ENCODE measurements at places on chromosomes 1 and 21.
A peak's percentile ranks its signal among the peaks of the same experiment; 100 is the strongest.

GRCh38 chr1:84686223-84686622 is 4.0 kb downstream of the SSX2IP start:
- DNase-seq, result no peak

- no peak for DNase-seq
Observed at GRCh38 chr21:36887963-36888362, 78.5 kb downstream of the HLCS start.

DNA sequence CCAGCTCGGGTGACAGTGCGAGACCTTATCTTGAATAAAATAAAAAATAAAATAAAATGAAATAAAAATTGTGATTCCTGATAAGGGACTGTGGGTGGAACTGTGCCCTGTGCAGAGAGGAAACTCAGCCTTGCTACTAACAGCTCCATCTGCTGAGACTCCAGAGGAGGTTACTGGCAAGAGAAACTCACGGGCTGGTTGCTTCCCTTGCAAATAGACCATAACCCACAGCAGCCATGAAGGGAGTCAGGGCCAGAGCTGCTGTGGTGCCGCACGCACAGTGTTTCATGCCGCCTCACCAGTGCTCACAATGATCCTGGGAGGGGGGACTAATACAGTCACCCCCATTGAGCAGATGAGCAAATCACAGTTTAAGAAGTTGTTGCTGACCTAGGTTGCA is 13.7 kb downstream of the ZBTB17 start:
- DNase-seq, result no peak

DNA sequence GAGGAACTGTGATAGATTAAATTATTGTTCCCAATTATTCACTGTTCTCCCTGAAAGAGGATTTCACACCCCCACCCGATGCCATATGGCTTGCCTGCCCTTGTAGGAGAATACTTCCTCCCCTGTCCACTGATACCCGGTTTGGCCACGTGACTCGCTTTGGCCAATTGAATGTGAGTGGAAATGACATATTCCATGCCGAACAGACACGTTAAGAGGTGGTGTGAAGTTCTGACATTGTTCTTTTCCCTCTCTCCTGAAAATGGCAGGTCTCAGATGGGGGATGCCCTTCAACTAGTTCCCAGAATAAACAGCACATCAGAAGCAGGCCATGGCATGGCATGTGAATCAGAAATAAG is 5.3 kb downstream of the STUM start:
- no peak for DNase-seq

DNA sequence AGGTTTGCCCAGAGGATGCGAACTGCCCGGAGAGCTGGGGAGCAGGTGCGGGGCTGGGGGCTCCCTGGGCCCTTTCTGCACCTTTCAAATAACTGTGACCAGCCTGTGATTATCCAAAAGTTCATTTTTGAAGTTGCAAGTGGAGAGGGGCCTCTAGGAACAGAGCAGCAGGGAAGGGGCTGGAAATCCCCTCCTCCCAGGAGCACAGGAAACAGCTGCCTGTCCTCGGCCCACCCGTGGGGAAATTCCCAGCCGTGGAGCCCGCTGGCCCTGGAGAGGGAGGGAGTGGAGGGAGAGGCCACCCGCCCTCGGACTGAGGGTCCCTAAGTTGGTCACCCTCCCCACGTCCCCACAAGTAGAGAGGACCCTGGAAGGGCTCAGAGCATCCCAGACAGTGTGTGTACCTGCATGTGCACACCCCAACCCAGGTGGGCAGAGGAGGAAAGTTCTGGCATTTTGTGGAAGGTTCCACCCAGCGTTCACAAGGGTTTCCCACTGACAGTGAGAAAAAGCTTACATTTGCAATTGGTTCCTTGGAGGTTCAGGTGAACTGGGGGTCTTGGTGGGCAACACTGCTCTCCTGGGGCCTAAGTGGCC is 1.2 kb upstream of the TNFRSF4 start:
- DNase-seq, result peak; percentile 42

GRCh38 chr1:59133997-59134396 is 162.9 kb upstream of the FGGY start:
- DNase-seq, result no peak

- no peak for DNase-seq
Observed at GRCh38 chr1:41240781-41241353, 1.2 kb downstream of the SCMH1 start.

GRCh38 chr1:96290801-96291200 is 430.8 kb upstream of the PTBP2 start:
- no peak for DNase-seq

DNA sequence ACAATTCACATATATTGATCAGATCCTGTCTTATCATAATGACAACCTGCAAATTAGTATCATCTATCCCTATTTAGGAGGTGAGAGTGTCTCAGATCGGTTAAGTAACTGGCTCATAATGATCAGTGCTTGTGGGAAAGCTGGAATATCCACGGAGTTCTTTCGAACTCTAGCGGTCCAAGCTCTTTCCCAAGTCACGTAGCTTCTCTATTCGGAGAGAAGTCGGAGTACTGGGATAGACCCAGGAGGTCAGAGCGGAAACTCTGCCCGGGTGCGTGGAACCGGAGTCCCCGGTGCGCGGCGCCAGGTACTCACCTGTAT is 339 bp downstream of the PTGS2 start:
- DNase-seq, result no peak

GRCh38 chr21:34908419-34909055 is 140.6 kb downstream of the RUNX1 start:
- no peak for DNase-seq

- DNase-seq, result no peak
Observed at GRCh38 chr1:232596666-232597303, 33.1 kb downstream of the SIPA1L2 start.
